Right ventricle myocardium inferior (tissue), 1 donor: ENCODE measurements at places on chromosomes 2 and 18. TPM values are rescaled to one million over a fixed set of nuclear protein-coding genes. Genes with fewer than 3 reads are reported as not detected.

The SFXN5 gene
- total RNA-seq: 9.6 TPM

The BCL11A gene
- total RNA-seq: 37.5 TPM

DNA sequence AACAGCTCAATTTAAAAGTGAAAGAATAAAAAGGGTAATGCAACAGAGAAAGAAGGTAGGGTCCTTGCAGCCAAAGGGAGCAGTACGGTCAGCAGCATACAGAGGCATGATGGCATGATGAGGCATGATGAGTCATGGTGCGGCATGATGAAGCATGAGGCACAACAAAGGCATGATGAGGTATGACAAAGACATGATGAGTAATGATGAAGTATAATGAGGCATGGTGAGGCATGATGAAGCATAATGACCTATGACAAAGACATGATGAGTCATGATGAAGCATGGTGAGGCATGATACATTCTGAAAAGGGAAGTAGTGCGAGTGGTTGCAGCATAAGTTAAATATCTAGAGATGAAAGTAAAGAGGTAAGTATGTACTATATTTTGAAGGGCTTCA is 673.2 kb downstream of the TMEM182 start:
- no peak for DNase-seq

DNA sequence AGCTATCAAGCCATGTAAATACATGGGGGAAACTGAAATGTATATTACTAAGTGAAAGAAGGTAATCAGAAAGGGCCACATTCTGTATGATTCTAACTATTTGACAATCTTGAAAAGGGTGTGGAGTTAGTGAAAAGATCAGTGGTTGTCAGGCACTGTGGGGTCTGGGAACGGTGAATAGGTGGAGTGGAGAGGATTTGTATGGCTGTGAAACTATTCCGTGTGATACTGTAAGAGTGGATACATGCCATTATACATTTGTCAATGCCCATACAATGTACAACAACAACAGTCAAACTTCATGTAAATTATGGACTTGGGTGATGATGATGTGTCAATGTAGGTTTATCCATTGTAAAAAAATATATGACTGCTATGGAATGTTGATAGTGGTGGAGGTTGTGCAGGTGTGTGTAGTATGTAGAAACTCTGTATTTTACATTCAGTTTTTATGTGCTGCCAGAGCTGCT is 1116.2 kb downstream of the SUCLG1 start:
- no peak for DNase-seq

DNA sequence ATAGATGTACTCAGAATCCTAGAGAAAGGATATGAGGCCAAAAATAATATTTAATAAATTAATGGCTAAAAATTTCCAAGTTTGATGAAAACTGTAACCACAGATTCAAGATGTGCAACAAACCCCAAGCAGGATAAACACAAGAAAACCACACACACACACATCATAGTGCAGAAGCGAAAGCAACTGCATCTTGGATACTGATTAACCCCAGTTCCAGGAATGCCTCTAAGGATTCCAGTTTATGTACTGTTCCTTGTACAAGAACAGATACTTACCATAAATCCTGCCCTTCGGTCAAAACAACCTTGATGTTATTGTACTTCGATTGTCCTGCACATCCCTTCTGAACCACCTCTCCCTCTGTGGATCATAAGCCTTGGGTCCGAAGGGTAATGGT is 122.8 kb upstream of the PID1 start:
- DNase-seq: no peak

DNA sequence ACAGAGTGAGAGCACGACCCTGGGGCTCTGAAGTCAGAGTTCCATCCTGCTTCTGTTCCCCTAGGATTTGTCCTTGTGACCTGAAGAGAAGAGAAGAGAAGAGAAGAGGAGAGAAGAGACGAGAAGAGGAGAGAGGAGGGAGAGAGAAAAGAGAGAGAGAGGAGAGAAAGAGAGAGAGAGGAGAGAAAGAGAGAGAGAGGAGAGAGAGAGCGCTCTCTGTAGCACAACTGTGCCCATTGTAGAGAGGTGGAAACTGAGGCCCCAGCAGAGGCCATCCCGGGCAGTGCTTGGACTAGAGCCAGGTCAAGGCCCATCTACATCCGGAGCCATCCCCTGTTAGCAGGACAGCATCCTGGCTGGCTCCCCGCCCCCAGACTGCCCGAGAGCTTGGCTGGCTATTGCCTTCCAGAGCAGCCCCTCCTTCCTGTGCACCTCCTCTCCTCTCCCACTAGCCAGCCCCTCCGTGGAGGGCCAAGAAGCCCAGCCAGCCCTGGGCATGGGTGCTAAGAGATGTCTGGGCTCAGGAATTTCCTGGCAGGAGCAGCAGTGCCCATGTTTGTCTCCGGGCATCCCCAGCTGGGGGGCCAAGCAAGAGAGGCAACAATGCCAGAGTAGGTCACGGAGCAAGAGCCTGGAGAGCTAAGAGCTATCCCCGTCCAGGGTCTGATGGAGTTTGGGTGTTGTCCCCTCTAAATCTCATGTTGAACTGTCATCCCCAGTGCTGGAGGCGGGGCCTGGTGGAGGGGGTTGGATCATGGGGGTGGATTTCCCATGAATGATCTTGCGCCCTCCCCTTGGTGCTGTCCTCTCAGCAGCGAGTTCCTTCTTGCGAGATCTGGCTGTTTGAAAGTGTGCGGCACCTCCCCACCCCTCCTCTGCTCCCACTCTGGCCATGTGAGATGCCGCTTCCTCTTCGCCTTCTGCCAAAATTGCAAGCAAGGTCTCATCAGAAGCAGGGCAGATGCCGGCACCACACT is 18.2 kb upstream of the GPR55 start:
- no peak for DNase-seq

GRCh38 chr2:12006850-12007249 is 260.4 kb downstream of the LPIN1 start:
- DNase-seq: no peak

- no peak for DNase-seq
Measured at GRCh38 chr18:59056706-59057492, 82.8 kb upstream of the SEC11C start.

- no peak for DNase-seq
Measured at GRCh38 chr18:32366586-32367538, 103.8 kb downstream of the GAREM1 start.

DNA sequence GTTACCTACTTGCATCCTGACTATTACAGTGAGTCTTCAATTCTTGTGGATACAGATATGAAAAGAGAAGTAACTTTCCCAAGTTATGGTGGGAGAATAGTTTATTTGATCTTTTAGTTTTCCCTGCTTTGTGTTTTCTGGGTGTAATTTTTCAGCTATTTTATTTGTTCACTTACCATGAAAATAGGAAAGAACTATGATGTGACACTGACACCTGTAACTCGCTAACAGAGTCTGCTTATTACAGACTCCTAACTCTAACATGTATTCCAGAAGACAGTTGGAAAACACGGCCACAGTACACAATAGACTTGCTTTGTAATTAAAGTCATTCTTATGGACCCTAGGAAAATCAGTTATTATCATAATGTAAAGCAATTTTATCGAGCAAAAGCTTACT is 323.2 kb downstream of the LRRTM1 start:
- DNase-seq: no peak
